ENCODE measurements at places on chromosomes 4 and X.

- no peak for DNase-seq
Observed at GRCh38 chr4:80097400-80098177, 24.6 kb upstream of the ANTXR2 start.

GRCh38 chr4:86927843-86928395 is 6.9 kb upstream of the AFF1 start:
- no peak for DNase-seq

DNA sequence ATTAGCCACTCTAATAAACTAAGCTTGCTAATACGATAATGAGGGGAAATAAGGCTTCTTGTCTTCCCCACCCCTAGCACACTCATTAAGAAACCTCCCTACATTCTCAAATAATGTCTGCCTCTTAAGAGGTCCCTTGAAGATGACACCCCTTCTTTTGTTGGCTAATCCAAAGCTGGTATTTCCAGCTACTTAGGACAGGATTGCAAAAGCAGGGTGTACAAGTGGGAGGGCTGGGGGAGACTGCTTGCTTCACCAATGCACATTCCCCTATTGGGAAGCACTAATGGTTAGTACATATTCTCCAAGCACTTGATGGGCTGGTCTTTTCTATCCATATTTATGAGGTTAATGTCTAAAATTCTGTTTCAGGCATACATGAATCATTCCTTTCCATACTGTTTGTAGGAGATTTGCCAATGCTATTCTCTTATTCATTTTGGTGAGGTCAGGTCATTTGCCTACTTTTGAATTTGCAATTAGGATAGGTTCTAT is 16.8 kb upstream of the TIMM8A start:
- no peak for DNase-seq

DNA sequence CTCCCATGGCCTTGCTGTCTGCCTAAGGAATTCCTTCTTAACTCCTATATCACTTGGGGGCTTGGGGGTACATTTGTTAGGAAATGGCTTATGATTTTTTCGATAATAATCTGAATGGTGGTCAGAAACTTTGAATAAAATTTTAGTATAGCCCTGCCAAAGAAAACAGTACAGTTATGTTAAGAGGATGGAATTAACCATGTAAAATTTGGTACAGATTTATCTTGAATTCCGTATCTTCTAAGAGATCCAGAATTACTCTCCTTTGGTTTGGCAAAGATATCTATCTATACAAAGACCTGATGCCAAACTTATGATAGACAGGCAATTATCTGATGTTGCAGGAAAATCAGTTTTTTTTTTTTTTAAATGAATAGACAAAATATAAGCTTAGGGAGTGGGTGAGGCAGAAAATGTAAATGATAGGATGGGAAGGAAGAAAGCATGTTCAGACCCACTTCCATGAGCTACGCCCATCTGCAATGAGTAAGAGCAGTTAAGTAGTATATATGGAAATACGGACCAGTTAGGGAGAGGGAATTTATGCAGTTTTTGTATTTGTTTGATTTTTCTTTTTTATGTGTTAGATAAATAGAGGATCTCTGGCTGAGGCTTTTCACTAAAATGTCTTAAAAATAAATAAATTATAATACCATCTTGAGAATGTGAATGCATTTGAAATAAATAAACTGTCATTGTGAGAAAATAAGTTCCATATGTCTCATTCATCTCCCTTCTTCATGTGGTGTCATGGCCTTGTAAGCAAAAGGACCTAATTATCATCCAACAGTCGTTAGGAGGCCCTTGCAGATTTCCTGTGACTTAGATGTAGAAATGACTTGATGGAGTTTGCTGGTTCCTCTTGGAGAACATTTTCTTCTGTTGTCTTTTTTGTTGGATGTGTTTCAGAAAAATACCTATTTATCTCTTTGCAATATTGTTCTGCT is 389.6 kb downstream of the ARHGAP24 start:
- DNase-seq = no peak

- DNase-seq = no peak
Observed at GRCh38 chr4:6598641-6599040, 23.7 kb downstream of the MAN2B2 start.

DNA sequence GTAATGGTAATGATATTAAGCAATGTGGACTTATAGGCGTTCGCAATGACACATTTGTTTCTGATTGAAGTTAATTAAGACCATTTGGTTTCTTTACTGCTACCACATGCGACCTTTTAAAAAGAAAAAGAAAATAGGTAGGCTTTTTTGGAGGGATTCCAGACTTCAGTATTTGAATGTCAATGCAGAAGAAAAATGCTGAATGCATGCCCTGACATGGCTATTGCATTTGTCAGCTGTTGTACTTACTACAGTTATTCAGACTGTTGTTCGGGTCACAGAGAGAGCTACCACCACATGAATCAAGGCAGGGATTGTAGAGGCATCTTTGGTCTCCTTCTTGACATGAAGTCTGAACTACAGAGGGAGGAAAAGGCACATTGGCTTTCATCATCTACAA is 163.7 kb downstream of the CORIN start:
- DNase-seq = no peak

- no peak for DNase-seq
Observed at GRCh38 chr4:120801137-120801758, 121.3 kb downstream of the PRDM5 start.
